ENCODE measurements at places on chromosomes 6 and 20.

GRCh38 chr6:32177788-32178546 is at the start of gene RNF5:
RNF5 (plus strand) TSS chr6:32178405; CDS start chr6:32178512, 107 bp downstream.
- peak; percentile 100 for DNase-seq

- no peak for DNase-seq
Measured at GRCh38 chr20:7601431-7601830, 338.8 kb downstream of the HAO1 start.

DNA sequence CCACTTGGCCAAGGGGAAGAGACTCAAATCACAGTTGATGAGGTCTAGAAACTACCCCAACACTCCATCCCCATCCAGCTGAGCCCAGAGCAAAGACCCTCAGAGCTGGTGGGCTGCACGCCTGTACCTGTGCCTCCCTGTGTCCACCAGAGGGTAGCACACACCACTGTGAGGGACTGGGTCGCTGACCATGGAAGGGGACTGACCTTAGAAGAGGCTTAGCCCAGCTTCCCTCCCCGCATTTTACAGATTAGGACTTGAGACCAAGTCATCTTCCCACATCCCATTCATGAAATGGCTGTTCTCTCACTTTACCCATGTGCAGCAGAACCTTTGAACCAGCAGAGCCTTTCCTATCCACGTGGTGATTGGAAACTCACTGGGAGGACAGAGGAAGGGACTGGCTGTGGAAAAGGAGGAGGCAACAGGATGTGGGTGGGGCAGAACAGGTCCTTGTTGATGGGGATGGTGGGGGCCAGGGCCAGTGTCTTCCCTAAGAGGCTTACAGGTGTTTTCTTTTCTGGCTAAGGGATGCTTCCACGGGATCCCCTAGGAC is 44.3 kb downstream of the CPXM1 start:
- peak; percentile 53 for DNase-seq

- DNase-seq = no peak
Measured at GRCh38 chr6:130459316-130459715, 93.5 kb downstream of the TMEM200A start.

GRCh38 chr6:166905505-166906134 is 50.7 kb downstream of the RNASET2 start:
- DNase-seq = no peak

Measured in HAP-1 (cell line).